CD4-positive, alpha-beta T cell treated with Interleukin-4 for 4 hours (primary cell): ENCODE measurements at places on chromosomes 16 and 17.

DNA sequence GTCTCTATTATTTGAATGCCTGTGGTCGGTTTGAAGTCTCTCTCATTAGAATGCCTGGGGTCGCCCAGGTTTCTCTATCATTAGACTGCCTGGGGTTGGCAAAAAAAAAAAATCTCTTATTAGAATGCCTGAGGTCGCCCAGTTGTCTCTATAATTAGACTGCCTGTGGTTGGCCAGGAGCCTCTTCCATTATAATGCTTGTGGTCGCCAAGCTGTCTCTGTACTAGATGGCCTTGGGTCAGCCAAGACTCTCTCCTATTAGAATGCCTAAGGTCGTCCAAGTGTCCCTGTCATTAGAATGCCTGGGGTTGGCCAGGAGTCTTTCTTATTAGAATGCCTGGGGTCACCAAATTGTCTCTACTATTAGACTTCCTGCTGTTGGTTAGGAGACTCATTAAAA, 2228.4 kb downstream of the TP53TG3F start:
- DNase-seq: no peak

DNA sequence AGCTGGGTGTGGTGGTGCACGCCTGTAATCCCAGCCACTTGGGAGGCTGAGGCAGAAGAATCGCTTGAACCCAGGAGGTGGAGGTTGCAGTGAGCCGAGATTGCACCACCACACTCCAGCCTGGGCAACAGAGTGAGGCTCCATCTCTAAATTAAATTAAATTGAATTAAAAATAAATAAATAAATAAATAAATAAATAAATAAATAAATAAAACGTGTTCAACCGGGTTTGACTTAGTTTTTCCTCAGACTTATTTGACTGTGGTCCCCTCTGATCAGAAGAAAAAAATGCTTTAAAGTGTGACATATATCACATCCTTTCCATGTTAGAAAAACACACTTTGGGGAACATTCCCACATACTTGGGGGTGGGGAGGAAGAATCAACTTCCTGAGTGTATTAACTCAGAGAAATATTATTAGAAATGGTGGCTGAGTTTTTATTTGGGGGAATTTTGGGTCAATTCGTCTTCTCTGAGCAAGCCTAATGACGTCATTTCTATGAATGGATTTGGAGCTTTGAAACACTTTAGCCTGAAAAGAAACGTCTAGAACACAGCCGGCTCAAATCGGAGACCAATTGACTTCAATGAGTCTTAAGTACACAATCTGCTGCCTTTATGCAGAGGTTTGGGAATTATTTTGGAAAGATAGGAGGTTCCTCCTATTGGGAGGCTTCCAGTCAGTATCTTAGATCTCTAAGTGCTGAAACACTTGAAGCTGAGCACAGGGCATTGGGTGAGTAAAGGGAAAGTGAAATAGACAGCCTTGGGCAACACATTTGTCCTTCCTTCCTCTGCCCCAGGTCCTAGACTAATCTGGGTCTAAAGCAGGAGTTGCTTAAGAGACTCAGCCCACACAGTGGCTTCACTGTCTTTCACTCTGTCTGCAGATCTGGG, 132.6 kb downstream of the PITPNC1 start:
- DNase-seq: no peak

DNA sequence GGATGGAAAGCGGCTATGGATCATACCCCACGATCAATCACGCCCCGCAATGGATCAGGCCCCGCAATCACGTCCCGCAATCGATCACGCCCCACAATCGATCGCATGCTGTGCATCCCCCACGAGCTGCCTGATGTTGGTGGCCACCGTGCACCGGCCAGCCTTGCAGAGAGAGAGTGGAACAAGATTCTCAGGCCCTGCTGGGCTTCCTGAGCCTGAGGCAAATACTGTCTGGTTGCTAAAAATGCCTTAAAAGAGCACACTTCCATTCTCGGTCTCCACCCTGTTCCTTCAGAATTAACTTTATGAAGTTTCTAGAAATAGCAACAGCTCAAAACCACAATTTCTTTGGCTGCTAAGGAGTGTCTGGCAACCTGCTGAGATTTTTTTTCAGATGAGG, 81.5 kb downstream of the VPS53 start:
- DNase-seq: no peak

GRCh38 chr16:74926805-74927204, 58.1 kb downstream of the WDR59 start:
- DNase-seq: no peak

DNA sequence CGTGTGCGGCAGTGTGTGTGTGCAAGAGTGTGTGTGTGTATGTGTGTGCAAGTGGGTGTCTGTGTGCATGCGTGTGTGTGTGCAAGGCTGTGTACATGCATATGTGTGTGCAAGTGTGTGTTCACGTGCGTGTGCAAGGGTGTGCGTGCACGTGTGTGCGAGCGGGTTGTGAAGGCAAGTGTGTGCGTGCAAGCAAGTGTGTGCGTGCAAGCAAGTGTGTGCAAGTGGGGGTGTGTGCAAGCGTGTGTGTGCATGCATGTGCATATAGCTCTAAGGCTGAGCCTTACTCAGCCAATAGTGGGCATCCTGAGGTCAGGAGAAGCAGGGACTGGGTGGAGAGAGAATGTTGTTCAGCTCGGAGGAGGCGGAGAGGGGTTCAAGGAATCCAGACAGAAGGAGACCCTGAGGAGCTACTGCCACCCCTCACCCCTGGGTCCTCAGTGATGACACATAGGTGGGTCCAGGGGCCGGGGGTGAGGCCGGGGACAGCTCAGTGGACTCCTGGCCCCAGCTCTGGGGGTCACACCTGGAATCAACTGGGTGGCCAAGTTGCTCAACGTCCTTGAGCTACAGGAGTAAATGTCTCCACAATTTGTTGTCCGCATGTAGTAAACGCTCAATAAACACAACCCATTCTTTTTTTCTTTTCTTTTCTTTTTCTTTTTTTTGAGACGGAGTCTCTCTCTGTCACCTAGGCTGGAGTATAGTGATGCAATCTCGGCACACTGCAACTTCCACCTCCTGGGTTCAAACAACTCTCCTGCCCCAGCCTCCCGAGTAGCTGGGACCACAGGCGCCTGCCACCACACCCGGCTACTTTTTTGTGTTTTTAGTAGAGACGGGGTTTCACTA, 1.8 kb downstream of the PRR29 start:
- no peak for DNase-seq

GRCh38 chr16:9511389-9511788, 419.9 kb downstream of the HAPSTR1 start:
- no peak for DNase-seq

DNA sequence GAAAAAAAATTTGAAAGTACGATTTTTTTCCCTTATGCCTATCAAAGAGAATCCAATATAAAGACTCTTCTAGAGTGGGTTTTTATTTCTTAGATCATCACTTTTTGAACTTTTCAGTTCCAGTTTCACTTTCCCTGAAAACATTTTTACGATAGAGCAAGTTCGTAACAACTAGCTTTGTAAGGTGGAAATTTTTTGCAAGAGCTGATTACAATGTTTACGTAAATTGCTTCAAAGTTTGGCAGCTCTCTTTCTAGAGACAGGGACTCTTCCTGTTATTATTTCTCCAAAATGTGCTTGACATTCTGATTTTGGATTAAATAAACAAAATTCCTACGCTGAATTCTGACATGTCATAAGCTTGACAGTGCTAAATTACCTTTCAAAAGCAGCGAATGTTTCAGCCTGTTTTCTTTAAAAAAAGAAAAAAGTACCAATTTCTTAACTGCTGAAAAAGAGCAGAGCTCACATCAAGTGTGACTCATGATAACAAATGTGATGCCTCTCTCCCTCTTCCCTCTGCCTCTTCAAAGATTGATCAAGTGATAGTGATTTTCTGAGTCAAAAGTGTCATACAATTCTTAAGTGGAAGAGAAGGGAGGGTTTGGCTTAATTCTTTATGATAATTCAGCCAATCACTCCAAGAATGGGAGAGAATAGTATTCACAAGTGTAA, 175.2 kb downstream of the KCNJ2 start:
- peak; percentile 0 for DNase-seq

DNA sequence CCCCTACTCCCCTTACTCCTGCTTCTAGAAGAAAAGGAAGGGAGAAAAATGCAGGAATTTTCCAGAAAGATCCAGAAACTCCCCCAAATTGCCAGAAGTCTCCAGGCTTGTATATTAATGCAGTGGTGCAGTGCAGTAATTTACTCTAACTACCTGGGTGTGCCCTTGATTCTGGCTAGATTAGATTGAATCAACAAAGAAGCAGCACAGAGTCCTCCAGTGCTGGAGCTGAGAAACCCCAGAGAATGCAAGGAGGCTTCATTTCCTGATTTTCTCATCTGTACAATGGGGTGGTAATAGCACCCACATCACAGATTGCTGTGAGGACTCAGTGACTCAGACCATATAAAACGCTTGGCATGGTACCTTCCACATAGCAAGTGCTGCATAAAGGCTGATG, 247.3 kb upstream of the RPL38 start:
- DNase-seq: no peak

DNA sequence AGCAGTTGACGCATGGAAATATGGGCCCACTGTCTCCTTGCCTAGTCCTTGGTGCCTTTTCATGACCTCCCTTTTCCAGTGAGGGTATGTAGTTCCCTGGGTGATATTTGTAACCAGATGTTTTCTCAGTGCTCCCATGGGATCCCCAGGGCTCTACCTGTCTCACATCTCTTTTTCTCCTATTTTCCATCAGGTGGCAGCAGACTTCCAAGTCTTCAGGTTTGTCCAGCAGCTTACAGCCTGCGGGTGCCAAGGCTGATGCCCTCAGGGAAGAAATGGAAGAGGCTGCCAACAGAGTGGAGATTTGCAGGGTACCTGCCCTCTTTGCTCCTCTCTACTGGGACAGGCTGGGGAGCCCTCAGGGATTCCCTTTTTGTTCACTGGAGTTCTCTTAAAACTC, 89.1 kb downstream of the ELAC2 start:
- no peak for DNase-seq

DNA sequence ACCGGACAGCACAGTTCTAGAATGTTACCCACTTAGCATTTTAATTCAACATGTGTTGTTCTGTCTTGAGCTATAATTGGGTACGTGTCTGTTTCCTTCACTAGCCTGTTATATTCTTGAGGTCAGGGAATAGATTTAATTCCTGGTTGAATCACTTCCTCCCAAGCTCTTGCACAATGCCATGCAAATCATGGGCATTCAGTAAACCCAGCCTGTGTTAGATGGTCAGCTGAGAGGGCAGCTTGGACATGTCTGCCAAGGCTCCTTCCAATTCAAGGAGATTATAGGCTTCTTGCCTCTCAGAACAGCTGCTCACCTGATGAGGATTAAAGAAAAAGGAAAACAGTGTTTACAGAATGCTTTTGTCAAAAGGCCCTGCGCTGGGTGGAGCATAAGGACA, 12.6 kb downstream of the C1QTNF1 start:
- DNase-seq: no peak

GRCh38 chr17:10251212-10251948, 53.0 kb upstream of the GAS7 start:
- no peak for DNase-seq

DNA sequence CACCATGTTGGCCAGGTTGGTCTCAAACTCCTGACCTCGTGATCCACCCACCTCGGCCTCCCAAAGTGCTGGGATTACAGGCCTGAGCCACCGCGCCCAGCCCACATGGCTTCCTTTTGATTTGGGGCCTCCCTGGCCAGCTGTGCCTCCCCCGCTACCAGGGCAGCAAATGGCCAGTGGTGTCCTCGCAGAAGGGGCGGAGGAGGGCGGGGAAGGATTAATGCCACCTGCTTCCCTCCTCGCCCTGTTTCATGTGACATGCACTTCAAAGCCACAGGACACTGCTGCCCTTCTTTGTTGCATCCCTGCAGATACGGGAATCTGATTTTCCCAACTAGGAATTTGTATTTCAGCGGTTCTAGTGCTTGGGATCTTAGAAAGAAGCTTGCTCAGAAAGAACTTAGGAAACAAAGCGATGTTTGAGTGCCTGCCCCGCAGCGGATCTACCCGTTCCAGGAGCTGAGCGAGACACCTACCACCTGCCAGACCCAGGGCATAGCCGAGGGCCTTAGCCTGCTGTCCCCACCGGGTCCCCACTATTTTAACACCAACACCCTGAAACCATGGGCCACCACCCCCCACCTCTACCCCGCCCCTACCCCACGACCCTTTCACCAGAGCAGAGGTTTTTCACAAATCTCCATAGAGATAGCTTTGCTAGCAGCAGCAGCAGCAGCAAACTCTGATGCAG, 37.7 kb upstream of the CCDC182 start:
- DNase-seq: no peak

GRCh38 chr17:49450735-49451134, 36.1 kb upstream of the PHB1 start:
- no peak for DNase-seq

- DNase-seq: no peak
Measured at GRCh38 chr16:12728469-12728868, 75.2 kb downstream of the CPPED1 start.

DNA sequence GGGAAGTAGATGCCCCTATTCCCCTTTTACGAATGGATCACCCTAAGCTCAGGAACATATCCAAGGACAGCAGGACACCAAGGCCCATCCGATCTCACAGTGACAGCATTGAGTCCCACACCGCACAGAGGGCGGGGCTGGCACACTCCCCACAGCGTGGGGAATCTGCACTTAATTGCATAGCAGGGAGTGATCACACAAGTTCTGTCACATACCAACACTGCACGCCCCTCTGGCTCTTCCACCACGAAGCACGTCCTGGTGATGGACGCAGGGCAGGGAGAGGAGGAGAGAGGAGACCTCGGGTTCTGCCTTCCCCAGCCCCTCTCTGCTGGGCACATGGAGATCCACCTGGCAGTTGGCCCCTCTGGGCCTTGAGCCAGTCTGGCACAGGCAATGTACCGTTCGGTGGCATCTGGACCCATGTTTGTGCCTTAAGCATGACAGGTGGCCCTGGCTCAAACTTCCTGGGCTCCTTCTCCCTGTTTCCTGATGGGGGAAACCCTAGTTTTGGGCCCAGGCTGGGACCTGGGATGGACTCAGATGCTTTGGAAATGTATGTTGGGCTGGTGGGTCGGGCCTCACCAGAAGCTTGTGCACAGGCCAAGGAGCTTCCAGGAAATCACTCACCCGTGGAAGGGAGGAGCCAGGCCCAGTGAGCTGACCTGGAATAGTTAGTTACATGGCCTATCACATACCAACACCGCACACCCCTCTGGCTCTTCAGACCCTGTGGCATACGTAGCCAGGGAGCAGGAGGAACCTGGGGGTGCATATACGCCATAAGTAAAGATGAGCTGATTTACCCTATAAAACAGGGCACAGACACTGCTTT, 35.1 kb upstream of the CREBBP start:
- no peak for DNase-seq
